ENCODE measurements at places on chromosomes 11 and 22.

DNA sequence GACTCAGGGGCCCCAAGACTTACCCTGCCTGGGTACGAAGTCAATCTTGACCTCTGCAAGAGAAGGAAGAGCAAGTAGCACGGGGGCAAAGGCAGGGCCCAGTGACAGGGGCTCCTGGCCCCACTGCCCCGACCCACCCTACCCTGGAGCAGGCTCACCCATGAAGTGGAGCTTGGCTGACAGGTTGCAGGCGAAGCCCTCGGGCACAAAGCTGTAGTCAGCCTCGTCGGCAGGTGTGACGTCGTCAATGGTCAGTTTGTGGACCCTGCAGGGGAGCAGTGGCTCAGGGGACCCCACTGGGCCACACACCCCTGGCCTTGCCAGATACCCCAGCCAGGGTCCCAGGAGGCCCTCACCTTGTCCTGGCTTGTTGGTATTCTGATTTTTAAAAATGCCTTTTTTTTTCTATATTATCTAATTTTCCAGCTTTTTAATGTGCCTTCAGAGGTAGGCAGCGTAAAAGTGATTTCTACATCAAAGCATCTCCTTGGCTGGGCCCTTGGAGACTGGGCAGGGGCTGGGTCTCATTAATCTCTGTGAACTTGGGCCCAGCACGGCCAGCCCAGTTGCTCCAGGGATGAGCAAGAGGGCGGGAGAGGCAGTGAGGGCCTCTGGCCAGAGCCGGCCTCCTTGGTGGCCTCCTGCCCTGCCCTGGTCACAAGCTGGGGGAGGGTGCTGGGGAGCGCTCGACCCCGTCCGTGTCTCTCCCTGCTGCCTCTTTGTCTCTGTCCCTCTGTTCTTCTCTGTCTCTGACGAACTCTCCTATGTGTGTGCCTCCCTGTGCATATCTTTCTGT, 11.3 kb downstream of the MYBPC3 start:
- DNase-seq, result no peak

DNA sequence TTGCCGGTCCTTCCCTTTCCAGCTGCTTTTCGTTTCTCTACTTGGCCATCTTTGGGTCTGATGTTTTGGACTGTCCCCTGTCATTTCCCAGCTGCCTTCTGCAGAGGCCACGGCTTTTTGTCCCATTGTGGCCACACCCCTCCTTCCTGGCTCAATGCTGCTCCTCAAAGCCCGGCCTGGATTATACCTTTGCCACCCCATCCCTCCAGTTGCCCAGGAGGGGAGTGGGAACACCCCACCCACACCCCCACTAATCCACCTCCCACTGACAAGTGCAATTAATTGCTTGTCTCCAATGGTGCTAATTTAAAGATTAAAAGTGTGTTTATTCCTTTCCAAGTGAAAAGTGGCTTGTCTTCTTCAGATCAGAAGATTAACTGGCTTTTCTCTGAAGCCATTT, 34.2 kb upstream of the CSNK2A3 start:
- no peak for DNase-seq

DNA sequence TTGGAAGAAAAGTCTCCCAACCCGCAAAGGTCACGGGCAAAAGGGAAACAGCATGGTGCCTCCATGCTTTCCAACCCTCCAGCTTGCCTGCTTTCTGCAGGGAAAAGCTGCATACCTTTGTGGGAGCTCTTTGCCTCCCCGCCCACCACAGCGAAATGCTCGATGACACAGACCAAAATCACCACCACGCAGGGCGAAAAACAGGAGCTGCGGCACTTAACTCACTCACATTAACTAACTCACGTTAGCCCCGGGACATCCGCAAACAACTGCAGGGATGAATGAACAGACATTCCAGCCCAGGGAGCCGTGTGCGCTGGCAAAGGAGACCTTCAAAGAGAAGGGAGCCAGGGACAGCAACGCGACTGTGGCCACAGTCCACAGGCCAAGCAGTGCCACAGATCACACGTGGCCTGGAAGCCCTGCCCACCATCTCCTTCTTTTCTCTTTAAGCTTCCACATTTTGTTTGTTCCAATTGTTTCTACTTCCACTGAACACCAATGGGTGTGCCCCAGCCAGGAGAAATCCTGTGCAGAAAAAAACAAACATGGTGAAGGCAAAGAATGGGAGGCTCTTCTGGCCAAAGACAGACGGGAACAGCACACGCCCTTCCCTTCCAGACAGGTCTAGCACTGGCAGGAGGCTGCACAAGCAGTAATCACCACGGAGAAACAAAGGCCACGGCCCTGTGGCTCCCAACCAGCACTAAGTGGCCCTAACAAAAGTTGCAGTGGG, 39.3 kb downstream of the DUSP8 start:
- DNase-seq, result no peak

GRCh38 chr22:41862530-41863266, 29.8 kb downstream of the SREBF2 start:
- no peak for DNase-seq

DNA sequence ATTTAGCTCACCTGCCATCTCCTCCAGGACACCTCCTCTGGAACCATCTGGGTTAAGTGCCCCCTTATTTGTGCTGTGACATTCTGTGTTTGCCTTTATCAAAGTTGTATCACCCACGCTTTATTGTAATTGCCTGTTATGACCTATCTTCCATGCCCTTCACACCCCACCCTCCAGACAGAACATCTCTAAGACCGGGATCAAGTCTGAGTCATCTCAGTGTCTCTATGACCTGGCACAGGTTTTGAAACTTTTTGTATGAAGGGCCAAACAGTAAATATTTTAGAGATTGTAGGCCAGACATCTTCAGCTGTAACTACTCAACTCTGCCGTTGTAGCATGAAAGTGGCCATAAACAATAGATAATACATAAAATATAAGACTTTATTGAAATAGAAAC, 161.8 kb downstream of the SPON1 start:
- no peak for DNase-seq

GRCh38 chr11:76824083-76824939, 36.4 kb upstream of the ACER3 start:
- no peak for DNase-seq

DNA sequence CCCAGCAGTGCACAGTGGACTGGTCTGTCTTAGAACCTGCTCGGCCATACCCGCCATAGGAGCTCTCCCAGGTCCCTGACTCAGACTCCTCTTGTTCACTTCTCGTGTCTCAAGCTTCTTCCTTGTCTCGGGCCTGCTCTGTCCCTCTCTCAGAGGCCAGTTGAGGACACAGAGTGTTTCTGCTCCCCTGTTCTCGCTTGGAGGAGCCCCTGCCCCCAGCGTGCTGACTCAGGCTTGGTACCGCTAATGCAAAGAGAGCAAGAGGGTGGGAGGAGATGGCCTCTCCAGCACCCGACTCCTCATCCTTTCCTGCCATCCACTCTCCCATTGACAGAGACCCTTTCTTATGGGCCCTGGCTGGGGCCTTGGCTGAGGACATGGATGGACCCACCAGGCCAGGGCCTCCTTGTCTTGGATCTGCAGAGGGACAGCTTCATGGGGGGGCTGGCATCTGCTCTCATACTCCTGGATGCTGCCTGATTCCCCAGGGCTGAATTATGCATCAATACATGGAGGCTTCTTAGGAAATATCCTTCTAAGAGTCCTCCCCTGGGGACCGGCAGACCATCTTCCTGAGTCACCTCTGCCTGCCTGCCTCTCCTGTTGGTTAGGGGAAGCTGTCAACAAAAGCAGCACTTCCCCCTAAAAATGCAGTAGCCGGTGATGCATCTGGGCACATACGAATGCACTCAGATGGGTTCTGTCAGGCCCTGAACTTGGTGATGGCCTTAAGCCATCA, 15.9 kb downstream of the TSPAN18 start:
- DNase-seq, result no peak

GRCh38 chr11:70303070-70303469, 32.6 kb downstream of the PPFIA1 start:
- no peak for DNase-seq

GRCh38 chr11:112363527-112363926, 102.9 kb upstream of the PLET1 start:
- DNase-seq, result no peak

- DNase-seq, result no peak
Measured at GRCh38 chr22:46201059-46201757, 48.9 kb downstream of the CDPF1 start.

DNA sequence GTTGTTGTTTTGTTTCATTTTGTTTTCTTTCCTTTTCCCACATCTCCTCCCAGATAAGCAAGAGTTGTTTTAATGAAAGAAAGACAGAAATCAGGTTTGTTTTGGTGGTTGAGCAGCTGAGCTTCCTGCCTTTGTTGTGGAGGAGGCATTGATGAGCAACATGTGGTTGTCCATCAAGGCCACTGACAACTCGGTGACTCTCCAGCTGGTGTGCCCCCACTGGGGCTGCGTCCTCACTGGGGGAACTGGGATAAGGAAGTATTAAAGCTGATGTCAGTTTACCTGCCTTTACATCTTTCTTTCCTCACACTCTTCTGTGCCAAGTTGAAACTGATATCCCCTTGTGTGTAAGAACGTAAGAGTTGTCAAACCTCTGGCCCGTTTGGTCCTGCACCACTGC, 5.9 kb downstream of the VPS26B start:
- DNase-seq, result no peak

GRCh38 chr11:118715837-118716260, 36.4 kb upstream of the TREH start:
- DNase-seq, result no peak

DNA sequence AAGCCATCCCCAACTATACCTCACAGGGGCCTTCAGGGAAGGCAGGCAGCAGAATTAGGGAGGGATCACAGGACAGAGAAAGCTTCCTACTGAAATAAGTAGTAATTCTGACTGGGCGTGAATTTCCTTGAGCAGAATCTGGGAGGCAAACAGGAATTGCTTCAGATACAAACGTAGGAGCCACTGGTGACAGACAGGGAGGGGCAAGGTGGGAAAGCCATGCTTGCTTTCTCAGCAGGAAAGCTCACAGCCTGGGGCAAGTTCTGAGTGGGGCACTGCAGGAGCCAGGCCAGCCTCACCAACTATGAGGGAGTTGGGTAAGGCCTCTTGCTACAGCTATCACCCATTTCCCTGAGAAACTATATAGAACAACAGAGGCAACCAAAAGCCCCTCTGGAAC, 43.6 kb downstream of the ARHGAP32 start:
- DNase-seq, result no peak

GRCh38 chr11:134611537-134611936, 199.5 kb upstream of the B3GAT1 start:
- DNase-seq, result no peak

DNA sequence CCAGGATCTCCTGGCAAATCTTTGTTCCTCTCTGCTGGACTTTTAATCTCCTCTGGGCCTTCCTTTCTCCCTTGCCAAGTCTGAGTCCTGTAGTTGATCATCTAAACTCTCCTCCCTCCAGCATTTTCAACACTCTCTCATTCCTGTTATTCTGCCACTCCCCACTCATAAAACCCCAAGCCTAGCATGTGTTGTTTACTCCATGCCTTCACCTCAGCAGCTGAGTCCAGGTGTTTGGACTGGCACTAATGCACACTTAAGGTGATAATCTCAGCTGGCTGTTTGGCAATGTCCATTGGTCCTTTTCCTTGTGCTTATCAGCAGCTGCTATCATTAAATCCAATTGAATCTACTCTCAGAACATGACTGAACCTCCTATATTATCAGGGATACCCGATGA, 876.8 kb upstream of the TENM4 start:
- DNase-seq, result no peak

GRCh38 chr11:64960719-64961118, 11.2 kb downstream of the MAJIN start:
- DNase-seq, result no peak

DNA sequence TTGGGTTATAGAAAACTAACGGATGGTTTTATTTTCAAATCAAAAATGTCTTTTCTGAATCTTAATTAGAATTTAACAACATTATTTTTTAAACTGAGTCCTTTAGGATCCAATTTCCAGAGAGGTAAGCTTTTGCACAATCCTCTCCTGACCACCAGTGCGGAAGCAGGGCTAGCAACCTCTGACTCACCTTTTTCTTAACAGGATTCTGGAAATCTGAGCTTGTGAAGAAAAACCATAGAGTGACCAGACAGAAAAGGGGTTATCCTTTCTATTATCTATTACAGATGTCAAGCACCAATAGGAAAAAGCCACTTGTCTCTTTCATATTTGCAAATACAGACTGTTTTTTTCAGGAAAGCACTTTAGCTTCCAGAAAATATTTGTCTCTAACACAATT, 25.3 kb downstream of the ALG9 start:
- DNase-seq, result no peak

DNA sequence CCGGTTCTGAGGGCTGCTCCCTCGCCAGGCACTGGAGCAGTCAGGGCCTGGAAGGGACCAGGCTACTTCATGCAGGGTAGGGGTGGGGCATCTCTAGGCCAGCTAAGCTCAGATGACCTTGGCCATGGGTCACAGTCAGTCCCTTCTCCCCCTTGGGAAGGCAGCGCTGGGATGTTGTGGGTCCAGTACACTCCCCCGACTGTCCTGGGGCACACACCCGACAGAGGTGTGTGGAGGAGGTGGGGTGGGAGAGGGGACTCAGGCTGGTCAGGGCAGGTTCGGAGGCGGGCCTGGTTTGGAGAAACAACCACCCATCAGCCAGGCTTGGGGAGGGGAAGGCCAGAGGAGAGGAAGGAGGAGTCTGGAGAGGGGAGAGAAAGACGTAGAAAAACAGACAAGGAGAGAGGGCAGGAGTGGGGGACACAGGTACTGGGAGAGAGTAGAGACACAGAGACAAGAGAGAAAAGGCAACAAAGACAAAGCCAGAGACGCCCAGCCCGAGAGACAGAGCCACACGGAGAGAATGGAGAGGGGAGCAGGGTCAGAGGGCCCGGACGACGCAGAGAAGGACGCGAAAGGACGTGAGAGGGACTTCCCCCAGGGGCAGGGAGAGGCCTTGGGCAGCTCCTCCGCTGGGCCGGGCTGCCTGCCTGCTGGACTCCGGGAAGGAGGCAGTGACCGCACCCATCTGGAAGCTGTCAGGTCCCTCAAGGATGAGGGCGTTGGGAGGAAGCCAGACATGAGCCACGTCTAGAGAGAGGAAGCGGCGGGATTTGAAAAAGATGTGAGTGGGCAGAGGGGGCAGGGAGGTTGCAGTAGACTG, 30.6 kb upstream of the TSKU start:
- DNase-seq, result no peak

- DNase-seq, result no peak
Measured at GRCh38 chr11:98572941-98573340, 447.8 kb upstream of the CNTN5 start.

DNA sequence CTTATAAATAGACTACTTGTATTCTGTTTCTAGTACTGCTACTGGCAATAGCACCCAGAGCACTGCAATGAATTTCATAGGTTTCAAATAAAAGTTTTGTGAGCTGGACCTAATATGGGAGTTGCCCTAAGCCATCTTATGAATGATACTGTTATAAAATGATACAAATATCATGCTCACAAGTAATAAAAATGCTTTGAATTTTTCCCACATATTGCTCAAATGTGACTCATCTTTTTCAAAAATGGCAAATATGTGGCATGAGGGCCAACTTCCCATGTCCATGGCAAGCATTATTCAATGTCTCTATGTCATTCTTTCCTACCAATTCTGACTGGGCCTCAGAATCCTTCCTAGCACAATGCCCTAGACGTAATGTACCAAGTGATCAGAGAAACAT, 137.6 kb downstream of the TRPC6 start:
- no peak for DNase-seq

- DNase-seq, result no peak
Measured at GRCh38 chr11:47329987-47330931, 22.2 kb downstream of the MYBPC3 start.

- no peak for DNase-seq
Measured at GRCh38 chr11:121892131-121892681, 223.8 kb downstream of the BLID start.

Data from CD8-positive, alpha-beta T cell (primary cell).